Right atrium auricular region (tissue), 2 donors: ENCODE measurements at places on chromosomes 3 and 15. TPM values are rescaled to one million over a fixed set of nuclear protein-coding genes. Genes with fewer than 3 reads are reported as not detected.

The LSAMP gene
- 2.1 TPM for total RNA-seq

The MOBP gene
- total RNA-seq, result not detected

GRCh38 chr15:84699538-84700191 is 16.3 kb downstream of the SEC11A start:
- no peak for DNase-seq
- no peaks in the 10 kb centered on the region for H3K36me3 ChIP-seq
- peaks cover 15% of the 10 kb centered on the region for H3K4me1 ChIP-seq
- no peak overlapping the region for H3K4me3 ChIP-seq

GRCh38 chr15:71893691-71894090 is 83.3 kb downstream of the NR2E3 start:
- no peaks in the 10 kb centered on the region for H3K27me3 ChIP-seq
- DNase-seq, result no peak
- H3K36me3 ChIP-seq, result peaks cover 32% of the 10 kb centered on the region
- peaks cover 7% of the 10 kb centered on the region for H3K4me1 ChIP-seq
- H3K4me3 ChIP-seq, result no peak overlapping the region

- H3K4me3 ChIP-seq, result no peak overlapping the region
- H3K27ac ChIP-seq, result no peak overlapping the region
- H3K27me3 ChIP-seq, result no peaks in the 10 kb centered on the region
- DNase-seq, result no peak
Observed at GRCh38 chr3:106256249-106256957, 387.6 kb upstream of the CBLB start.

DNA sequence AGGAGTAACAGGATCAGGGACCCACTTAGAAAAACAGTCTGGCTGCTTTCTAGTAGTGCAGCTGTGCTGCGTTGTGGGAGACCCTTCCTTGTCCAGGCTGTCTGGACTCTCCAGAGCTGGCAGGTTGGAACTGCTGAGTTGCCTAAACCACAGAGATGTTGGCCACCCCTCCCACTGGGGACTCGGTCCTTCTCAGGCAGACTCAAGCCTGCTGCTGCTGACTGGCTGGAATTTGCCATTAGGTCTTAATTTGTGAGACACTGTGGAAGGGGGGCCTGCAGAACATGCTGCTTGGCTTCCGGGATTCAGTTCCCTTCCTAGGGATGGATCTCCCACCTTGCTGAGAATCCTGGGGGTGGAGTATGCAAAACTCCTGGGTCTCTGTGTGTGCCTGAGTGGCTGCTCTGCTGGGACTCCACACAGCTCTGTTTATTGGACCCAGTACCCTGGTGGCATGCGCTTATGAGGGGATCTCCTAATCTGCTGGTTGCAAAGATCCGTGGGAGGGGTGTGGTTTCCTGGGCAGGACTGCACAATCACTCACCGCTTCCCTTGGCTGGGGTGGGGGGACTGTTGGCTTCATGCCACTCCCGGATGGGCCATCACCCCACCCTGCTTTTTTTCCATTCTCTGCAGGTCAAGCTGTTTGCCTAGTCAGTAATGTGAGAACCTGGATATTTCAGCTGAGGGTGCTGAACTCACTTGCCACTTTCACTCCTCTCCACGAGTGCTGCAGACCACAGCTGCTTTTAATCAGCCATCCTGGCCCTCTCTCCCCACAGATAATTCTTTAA is 150.5 kb downstream of the CFAP20DC start:
- peaks cover 12% of the 10 kb centered on the region for H3K4me1 ChIP-seq
- no peak overlapping the region for H3K4me3 ChIP-seq
- no peaks in the 10 kb centered on the region for H3K27me3 ChIP-seq
- DNase-seq, result peak; percentile 69
